ENCODE measurements at places on chromosomes 6 and 20.

GRCh38 chr20:23269954-23270353 is 80.6 kb upstream of the NXT1 start:
- peak; percentile 8 for DNase-seq

- peak; percentile 91 for DNase-seq
Observed at GRCh38 chr6:8627085-8627861, 191.9 kb upstream of the SLC35B3 start.

- no peak for DNase-seq
Observed at GRCh38 chr6:162108041-162108440, 619.5 kb downstream of the PRKN start.

DNA sequence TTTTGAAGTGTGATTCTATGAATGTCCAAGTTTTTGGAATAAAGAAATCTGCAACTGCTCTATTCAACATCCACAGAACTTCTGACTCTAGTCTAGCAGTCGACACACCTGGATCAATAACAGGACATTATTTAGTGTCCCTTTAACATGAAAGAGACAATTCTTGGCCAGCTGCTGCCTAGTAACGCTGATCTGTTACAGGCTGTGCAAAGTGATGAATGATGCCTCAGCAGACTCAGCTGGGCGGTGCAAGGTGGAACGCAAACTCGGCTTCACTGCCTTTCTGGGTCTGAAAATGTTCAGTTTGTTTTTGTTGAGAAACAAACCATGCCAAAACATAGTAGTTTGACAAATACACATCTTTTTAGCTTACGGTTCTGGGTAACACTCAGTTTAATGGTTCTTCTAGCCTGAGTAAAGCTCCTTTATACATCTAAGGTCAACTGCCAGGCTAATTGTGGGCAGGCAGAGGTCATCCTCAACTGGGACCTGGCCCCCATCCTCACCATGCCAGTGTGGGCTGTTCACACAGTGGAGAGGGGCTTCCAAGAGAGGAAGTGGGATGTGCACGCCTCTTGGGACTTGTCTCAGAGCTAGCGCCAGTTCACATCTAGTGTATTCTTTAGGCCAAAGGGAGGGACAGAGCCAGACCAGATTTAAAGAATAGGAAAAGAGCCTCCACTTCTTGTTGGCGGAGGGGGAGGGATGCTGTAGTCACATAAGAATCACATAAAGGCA is 879.7 kb downstream of the QKI start:
- no peak for DNase-seq

- no peak for DNase-seq
Observed at GRCh38 chr6:166499350-166500163, 86.9 kb downstream of the RAMACL start.

GRCh38 chr6:149372062-149372461 is 28.0 kb upstream of the SUMO4 start:
- no peak for DNase-seq

- no peak for DNase-seq
Observed at GRCh38 chr6:167481307-167481926, 156.5 kb downstream of the TTLL2 start.

- peak; percentile 59 for DNase-seq
Observed at GRCh38 chr6:130409418-130410100, 43.7 kb downstream of the TMEM200A start.

DNA sequence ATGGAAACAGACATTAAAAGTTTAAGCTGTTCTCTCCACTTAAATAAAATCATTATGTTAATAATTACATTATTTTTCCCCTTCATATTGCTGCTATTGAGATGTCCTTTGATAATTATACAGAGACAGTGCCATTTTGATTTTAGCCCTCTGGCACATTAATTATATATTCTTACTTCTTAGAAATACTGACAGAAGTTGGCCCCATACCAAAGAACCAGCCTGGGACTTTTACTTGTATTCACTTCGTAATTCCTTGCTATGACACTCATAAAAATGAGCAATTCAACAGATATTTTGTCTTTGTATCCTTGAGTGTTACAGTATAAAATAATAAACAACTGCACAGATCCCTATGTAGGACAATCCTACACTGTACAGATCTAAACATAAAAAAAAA is 743.7 kb downstream of the TBC1D32 start:
- peak; percentile 0 for DNase-seq

GRCh38 chr6:112359863-112360262 is 12.7 kb downstream of the RFPL4B start:
- DNase-seq: no peak

DNA sequence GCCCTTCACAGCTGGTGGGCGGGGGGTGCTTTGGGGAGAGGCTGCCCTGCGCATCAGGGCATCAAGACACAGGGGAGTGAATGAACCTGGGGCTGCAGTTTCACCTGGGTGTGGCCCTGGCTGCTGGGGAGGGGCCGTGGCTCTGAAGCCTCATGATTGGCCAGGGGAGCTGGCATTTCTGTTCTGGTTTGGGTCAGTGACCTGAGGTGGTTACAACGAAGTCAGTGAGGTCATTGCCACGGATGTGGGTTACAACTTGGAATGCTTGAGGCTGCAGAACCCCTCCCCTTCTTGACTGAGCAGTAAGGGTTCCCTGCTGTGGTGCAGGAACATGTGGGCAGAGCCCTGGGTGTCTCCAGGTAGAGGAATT is 3.0 kb downstream of the TCEA2 start:
- peak; percentile 83 for DNase-seq

- DNase-seq: no peak
Observed at GRCh38 chr6:105024803-105025202, 67.9 kb downstream of the LIN28B start.

DNA sequence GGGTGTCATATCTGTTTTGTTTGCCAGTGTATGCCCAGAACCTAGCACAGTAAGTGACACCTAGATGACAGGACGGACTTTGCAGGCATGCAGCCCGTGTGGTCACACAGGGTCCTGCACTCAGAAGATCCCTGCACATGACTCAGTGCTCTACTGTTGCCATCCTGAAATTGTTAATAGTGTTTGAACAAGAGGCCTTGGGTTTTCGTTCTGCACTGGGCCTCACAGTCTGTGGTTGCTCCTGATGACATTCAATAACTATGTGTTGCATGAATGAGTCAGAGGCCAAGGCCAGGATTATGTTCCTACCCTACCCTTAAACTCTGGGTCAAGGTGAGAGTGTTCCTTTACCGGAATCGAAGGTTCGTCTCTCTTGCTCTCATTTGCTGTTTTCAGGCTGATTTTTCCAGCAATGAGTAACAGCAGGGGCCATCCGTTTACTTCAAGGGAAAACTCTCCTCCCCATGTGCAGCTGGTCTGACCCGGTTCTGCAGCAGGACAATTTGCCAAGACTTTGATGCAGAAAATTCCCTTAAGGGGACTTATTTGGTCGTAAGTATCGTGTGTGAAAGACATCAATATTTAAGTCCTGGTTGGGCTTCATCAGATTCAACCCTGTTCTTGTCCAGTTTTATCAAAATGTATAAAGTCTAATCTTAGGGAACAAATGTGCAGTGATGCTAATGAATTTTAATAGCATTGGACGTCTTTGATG is 13.0 kb upstream of the PFDN4 start:
- peak; percentile 40 for DNase-seq

- peak; percentile 81 for DNase-seq
Observed at GRCh38 chr20:50982363-50982762, 23.7 kb downstream of the MOCS3 start.

GRCh38 chr6:150906641-150907326 is 41.3 kb downstream of the MTHFD1L start:
- DNase-seq: no peak

DNA sequence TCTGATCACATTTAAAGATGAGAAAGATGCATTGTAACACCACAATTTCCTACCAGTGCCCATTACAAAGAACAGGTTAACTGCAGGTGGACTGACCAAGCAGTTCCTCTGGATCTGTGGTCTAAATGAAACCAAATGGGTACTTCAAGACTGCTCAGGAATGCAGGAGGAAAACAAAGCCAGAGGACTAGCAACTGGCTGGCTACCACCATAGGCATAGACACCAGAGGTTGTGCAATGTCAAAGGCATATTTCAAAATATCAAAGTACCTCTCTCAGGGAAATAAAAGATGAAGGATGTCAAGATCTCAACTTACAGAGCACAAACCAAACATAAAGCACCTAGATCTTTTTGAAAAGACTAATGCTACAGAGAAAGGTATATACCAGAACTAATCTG is 65.5 kb downstream of the GMDS start:
- peak; percentile 62 for DNase-seq

- no peak for DNase-seq
Observed at GRCh38 chr6:5241252-5241651, 19.5 kb downstream of the LYRM4 start.

DNA sequence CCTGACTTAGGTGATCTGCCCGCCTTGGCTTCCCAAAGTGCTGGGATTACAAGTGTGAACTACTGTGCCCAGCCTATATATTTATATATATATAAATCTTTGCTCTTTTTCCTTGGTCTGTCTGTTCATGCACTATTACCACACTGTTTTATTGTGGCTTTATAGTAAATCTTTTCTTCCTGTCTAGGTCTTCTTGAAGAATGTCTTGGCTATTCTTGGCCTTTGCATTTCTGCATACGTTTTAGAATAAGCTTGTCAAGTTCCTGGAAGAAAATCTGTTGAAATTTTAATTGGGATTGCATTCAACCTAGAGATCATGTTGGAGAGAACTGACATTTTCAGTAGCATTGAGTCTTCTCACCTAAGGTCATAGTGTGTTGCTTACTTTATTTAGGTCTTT is 37.1 kb downstream of the MYO6 start:
- peak; percentile 21 for DNase-seq

DNA sequence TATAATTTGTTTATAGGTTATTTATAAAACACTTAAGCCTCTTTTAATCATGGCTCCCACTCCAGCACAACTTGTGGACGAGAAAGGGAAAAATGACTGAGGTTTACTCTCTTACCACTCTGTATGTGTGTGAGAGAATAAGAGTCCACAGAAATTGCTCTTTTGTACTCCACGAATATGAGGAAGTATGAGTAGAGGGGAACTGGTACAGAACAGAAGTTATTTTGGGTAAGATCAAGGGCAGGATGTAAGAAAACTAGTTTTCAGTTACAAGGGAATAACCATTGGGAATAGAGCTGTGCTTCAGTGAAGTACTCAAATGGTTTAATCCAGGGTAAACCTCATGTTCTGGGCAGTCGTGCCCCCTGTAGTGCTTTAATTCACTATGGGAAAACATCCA is 72.6 kb downstream of the REV3L start:
- no peak for DNase-seq

Data from iris pigment epithelial cell (primary cell).